ENCODE measurements at places on chromosomes 2 and 18.

GRCh38 chr2:143645921-143646645, 516.9 kb downstream of the ARHGAP15 start:
- no peak for DNase-seq

GRCh38 chr2:152307863-152308262, 27.1 kb upstream of the FMNL2 start:
- no peak for DNase-seq

DNA sequence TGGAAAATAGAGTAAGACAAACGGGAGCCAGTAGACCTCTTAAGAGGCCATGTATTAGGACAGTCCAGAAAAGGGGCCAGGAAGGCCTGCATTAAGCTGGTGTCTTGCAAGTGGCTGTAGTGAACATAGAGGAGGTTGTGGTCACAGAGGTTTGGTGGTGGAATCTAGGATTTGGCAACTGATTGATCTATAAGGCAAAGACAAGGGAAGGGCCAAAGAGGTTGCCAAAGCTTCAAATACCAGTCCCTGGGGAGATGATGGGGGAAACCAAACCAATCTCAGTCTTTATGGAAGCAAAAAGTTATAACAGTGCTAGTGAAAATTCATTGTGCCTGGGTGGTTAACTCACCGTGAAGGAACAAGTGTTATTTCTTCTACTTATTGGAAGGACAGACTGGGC, 28.7 kb upstream of the RTN4 start:
- DNase-seq, result no peak

DNA sequence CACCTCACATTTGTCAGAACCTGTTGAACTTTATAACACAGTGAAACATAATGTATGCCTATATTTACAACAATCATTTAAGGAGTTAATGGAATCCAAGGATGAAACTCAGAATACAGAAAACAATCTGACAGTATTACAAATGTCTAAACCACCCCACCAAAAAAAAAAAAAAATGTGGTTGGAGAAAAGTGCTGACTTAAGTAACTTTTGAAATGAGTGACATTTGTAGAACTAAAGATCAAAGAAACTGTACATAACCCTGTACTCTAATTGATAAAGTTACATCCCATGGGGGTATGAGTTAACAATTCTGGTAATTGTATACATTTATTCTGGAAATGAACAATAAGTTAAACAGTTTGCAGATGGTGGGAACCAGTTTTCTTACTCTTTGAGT, 372.1 kb upstream of the TMEFF2 start:
- DNase-seq, result no peak

- no peak for DNase-seq
Measured at GRCh38 chr2:5140347-5140746, 551.8 kb upstream of the SOX11 start.

DNA sequence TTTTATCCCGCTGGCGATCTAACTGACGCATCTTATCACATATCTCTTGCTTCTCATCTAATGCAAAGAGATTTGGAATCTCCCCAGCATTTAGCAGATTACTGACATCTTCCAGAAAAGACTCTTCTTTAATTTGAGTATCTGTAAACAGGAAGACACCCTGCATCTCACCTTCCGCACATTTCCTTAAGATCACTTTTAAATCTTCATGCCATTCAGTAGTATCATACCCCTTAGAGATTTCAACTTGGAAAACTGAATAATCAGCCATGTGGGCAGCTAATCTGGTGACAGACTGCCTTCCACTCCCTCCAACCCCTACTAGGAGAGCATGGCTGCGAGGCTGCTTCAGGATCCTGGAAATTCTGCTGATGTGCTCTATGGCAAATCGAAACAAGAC, 204.3 kb downstream of the DNAH7 start:
- DNase-seq, result no peak

DNA sequence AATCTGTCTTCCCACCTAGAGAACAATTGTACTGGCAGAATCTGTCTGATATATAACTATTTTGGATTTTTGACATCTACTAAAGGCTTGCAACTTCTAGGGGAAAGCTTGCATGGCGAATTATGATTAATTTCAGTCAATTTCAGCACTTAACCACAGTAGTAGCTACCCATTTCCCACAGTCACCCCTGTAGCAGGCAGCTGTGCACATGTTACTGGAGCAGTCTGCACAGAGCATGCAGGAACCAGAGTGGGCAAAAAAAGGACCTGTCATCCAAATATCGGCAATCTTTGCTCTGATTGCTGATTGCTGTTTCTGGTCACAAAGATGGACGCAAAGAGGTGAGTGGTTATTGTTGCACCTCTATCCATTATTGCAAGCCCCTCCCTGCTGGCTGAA, 473.3 kb downstream of the SPAG16 start:
- no peak for DNase-seq

DNA sequence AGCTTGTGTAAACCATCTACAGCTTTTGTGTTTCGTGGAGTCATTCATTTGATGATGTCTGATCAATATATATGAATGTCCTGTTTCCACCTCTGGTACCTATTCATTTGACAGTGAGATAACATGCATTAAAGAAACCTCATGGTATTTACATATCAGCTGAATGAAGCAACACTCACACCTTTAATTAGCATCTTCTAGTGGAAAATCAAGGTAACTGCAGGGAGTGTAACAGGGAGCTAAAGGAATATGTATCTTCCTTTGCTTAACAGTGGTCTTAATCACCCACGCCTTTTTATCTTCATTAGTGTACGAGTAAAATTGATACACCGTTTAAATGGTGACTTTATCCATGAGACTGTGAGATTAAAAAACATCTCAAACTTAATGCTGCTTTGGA, 15.6 kb downstream of the SLC39A10 start:
- no peak for DNase-seq

DNA sequence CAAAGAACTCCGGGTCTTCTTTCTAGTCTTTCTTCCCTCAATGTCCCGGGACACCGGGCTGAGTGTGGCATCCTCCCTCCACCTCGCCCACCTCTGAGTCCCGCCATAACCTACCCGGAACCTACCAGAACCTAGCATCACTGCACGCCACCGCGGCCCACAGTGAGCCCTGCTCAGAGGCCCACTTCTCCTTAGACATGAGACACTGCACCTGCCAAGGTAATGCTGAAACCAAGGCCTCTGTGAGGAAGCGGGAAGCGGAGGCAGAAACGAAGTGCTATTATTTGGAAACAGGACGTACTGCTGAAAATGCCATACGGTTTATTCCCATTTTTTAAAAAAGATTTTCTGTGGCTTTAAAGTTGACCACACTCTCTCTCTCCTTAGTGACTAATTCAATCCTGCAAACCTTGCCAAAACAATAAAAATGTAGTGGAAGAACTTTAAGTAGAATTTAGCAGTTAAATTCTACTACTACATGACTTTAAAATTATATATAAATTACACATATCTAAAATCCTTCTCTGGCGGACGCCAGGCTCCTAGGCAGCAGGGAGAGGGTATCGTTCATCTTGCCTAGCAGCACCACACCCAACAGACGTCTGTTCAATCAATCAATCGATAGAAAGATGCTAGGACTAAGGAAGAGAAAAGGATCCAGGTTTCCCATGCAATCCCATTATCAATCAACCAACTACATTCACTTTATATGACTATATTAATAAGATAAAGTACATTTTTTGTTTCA, 82.0 kb downstream of the ZNF516 start:
- no peak for DNase-seq

DNA sequence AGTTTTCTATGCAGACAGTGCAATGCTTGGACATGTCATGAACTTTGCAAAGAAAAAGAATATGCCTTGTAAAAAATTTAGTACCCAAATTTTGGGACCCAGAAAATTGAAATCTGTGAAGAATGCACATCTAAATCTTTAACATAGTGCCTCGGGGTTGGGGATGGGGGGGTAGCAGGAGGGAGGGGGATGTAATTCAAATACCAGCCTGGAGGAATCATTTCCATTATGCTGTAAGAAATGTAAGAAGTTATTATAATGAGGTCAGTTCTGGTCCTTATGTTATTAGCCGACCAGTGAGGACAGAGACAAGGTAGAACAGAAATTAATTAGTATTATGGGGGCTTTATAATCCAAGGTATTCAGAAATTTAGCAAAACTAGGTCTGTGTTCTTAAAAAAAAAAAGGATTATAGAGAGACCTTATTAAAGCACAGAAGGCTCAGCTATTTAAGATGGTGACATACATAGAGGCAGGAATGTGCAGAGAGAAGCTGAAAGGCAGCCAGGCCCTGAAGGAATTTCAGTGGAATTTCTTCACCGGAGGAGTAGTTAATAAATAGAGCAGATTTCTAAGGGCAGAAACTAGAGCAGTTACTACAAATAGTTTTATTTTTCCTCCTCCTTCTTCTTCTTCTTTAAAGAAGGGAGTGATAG, 89.0 kb upstream of the RBMS1 start:
- DNase-seq, result no peak

DNA sequence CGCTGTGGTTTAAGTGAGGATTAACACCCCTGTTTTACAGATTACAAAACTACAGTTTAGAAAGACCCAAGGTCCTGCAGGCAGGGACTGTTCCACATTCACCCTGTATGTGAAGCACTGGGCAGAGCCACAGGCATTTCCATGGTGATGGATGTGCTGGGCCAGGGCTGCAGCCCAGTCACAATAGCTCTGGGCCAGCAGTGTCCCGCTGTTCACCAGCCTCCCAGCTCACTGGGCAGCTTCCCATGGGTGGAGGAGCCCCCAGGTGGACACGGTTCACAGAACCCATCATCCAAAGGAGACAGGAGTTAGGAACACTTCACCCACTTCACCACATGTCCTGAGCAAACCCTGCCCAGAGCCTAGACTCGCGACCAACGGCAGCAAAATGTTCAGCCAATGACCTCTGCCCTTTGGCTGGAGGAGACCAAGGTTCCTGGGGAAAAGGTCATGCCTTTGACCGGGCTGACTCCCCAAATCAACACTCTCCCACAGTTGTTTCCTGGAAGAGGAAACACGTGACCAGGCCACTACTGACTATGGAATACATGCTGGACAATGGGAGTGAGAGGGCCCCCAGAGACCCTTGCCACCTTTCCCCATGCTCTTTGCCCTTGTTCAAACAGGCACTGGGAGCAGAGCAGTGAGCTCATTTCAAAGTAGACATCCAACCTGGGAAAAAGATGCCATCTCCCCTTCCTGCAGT, 28.0 kb upstream of the SLC35F6 start:
- DNase-seq, result no peak

DNA sequence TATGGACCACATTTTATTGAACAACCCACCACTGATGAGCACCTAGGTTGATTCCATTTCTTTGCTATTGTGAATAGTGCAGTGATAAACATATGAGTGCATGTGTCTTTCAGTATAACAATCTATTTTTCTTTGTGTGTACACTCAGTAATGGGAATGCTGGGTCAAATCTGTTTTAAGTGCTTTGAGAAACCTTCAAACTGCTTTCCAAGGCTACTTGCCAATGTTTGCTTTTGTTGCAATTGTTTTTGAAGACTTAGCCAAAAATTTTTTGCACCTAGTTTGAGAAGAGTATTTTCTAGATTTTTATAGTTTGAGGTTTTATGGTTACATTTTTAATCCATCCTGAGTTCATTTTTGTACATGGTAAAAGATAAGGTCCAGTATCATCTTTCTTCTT, 587.4 kb upstream of the SETBP1 start:
- no peak for DNase-seq

- DNase-seq, result no peak
Measured at GRCh38 chr2:233458826-233459225, 104.5 kb downstream of the DGKD start.

- DNase-seq, result no peak
Measured at GRCh38 chr2:206231669-206232286, 42.7 kb upstream of the ZDBF2 start.

Measured in stimulated activated CD4-positive, alpha-beta T cell treated with anti-CD3 and anti-CD28 coated beads, Interleukin-2, amount 100 ng/mL, for 48 hours (primary cell).